Ovary (tissue), 10 donors: ENCODE measurements at places on chromosomes 7 and 10. TPM values are rescaled to one million over a fixed set of nuclear protein-coding genes. Genes with fewer than 3 reads are reported as not detected.

IFIT2 gene
- 10.0 TPM for total RNA-seq

PAPSS2 gene
- total RNA-seq, result 33.2 TPM

CCDC146 gene
- total RNA-seq, result 37.3 TPM

ATP6V0A4 gene
- total RNA-seq, result not detected

PRSS37 gene
- not detected for total RNA-seq

PWWP2B gene
- total RNA-seq, result 26.0 TPM

PVRIG gene
- 1.7 TPM for total RNA-seq

LBX1 gene
- total RNA-seq, result not detected

NRF1 gene
- total RNA-seq, result 20.6 TPM

GJC3 gene
- 0.22 TPM for total RNA-seq

SLC39A12 gene
- not detected for total RNA-seq

ZNF789 gene
- 10.4 TPM for total RNA-seq

- H3K4me3 ChIP-seq, result no peak overlapping the region
- no peak for DNase-seq
- H3K36me3 ChIP-seq, result no peaks in the 10 kb centered on the region
- no peak overlapping the region for H3K27ac ChIP-seq
- H3K27me3 ChIP-seq, result no peaks in the 10 kb centered on the region
These were observed 3.5 kb upstream of the SNX8 start for GRCh38 chr7:2317556-2318293.

- H3K4me3 ChIP-seq, result no peak overlapping the region
- DNase-seq, result no peak
- H3K27ac ChIP-seq, result no peak overlapping the region
- H3K27me3 ChIP-seq, result no peaks in the 10 kb centered on the region
- H3K4me1 ChIP-seq, result peaks cover 1% of the 10 kb centered on the region
These were observed 251.9 kb upstream of the FOXK1 start for GRCh38 chr7:4430227-4430626.

- no peaks in the 10 kb centered on the region for H3K36me3 ChIP-seq
- H3K4me3 ChIP-seq, result no peak overlapping the region
- H3K4me1 ChIP-seq, result no peaks in the 10 kb centered on the region
- no peaks in the 10 kb centered on the region for H3K27me3 ChIP-seq
- H3K27ac ChIP-seq, result no peak overlapping the region
These were observed 25.0 kb upstream of the CNNM1 start for GRCh38 chr10:99303899-99304861.

- no peak for DNase-seq
- no peak overlapping the region for H3K27ac ChIP-seq
- H3K4me3 ChIP-seq, result no peak overlapping the region
- no peaks in the 10 kb centered on the region for H3K36me3 ChIP-seq
- no peaks in the 10 kb centered on the region for H3K4me1 ChIP-seq
These were observed 84.0 kb upstream of the PPP1R17 start for GRCh38 chr7:31603046-31603445.

GRCh38 chr10:17101257-17101909 lies 28.2 kb downstream of the CUBN start:
- no peaks in the 10 kb centered on the region for H3K36me3 ChIP-seq
- no peaks in the 10 kb centered on the region for H3K27me3 ChIP-seq
- H3K4me3 ChIP-seq, result no peak overlapping the region
- H3K4me1 ChIP-seq, result no peaks in the 10 kb centered on the region

GRCh38 chr10:75436896-75437295 lies 5.5 kb downstream of the LRMDA start:
- H3K4me1 ChIP-seq, result peaks cover 3% of the 10 kb centered on the region
- H3K27me3 ChIP-seq, result no peaks in the 10 kb centered on the region
- DNase-seq, result no peak
- no peaks in the 10 kb centered on the region for H3K36me3 ChIP-seq
- H3K27ac ChIP-seq, result no peak overlapping the region

- H3K27me3 ChIP-seq, result no peaks in the 10 kb centered on the region
- no peak for DNase-seq
- H3K4me3 ChIP-seq, result no peak overlapping the region
- H3K4me1 ChIP-seq, result no peaks in the 10 kb centered on the region
- H3K27ac ChIP-seq, result no peak overlapping the region
These were observed 662.7 kb upstream of the POT1 start for GRCh38 chr7:125592331-125592730.

DNA sequence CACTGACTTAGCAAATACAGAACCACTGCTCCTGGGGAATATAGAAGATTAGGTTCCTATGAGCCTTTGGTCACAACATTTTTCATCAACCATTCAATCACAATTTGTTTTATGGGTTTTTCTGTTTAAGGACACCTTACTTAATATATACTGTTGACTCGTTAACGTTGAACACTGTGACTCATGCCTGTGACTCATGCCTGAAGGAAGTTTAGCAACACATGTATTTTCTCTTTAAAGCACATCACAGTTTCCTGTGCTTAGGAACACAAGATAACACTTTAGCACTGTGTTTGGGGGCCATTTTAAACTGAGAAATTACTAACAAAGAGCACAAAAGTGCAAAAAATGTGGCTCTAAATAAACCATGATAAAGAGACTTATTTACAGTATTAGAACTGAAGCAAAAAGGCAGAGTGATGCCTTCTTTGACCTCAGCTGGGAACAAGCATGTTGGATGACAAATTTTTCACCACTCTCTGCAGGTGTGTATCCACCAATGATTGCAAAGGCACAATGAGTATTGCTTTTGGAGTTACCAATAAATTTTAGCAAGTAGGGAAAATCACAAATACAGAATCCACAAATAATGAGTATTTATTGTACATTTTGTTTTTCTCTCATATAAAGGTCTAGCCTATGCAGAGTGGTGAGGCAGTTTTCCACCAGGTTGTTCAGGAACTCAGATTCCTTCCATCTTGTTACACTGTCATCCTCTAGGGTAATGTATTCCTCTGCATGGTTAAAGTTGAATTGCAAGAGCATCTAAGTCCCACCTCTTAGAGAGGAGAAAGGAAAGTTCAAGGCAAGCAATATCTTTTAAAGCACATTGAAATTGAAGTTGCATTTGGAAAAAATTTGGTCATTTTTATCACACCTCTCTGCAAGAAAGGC lies 7.3 kb downstream of the FGFBP3 start:
- DNase-seq, result no peak
- no peaks in the 10 kb centered on the region for H3K36me3 ChIP-seq
- no peaks in the 10 kb centered on the region for H3K4me1 ChIP-seq
- no peak overlapping the region for H3K27ac ChIP-seq
- H3K4me3 ChIP-seq, result no peak overlapping the region
- no peaks in the 10 kb centered on the region for H3K27me3 ChIP-seq

- H3K27ac ChIP-seq, result peak overlapping the region; percentile 84
- H3K4me3 ChIP-seq, result peak overlapping the region; percentile 69
- no peaks in the 10 kb centered on the region for H3K36me3 ChIP-seq
These were observed 4.5 kb downstream of the DEPP1 start for GRCh38 chr10:44974082-44974627.

GRCh38 chr10:130743751-130744271 lies 567.7 kb downstream of the TCERG1L start:
- H3K4me1 ChIP-seq, result no peaks in the 10 kb centered on the region
- H3K27ac ChIP-seq, result no peak overlapping the region
- no peak overlapping the region for H3K4me3 ChIP-seq
- H3K36me3 ChIP-seq, result no peaks in the 10 kb centered on the region
- peak; percentile 13 for DNase-seq
- H3K27me3 ChIP-seq, result no peaks in the 10 kb centered on the region

DNA sequence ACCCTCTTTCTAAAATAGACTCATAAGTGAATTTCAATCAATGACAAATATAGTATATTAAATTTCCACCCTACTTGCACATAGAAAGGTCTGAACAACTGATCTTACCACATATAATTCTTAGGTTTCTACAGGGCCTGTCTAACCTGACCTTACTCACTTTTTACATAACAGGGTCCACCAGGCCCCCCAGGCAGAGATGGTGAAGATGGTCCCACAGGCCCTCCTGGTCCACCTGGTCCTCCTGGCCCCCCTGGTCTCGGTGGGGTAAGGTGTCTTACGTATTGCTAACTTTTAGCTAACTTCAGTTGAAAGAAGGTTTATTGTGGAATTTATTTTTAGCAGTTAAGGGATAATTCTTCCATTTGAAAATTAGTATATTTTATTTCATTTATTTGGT lies 5.3 kb downstream of the COL1A2 start:
- no peaks in the 10 kb centered on the region for H3K36me3 ChIP-seq
- no peak overlapping the region for H3K27ac ChIP-seq
- H3K4me1 ChIP-seq, result peaks cover 3% of the 10 kb centered on the region
- no peak for DNase-seq

- peak overlapping the region; percentile 53 for H3K27ac ChIP-seq
- no peak for DNase-seq
- H3K4me1 ChIP-seq, result peaks cover 23% of the 10 kb centered on the region
- no peak overlapping the region for H3K4me3 ChIP-seq
These were observed 11.0 kb downstream of the CALHM2 start for GRCh38 chr10:103441206-103441605.

GRCh38 chr7:137434946-137435345 lies 91.4 kb upstream of the PTN start:
- H3K4me1 ChIP-seq, result no peaks in the 10 kb centered on the region
- H3K36me3 ChIP-seq, result no peaks in the 10 kb centered on the region
- no peak overlapping the region for H3K4me3 ChIP-seq
- no peaks in the 10 kb centered on the region for H3K27me3 ChIP-seq
- no peak for DNase-seq
- H3K27ac ChIP-seq, result no peak overlapping the region

GRCh38 chr7:27685209-27685608 lies 22.5 kb upstream of the HIBADH start:
- no peaks in the 10 kb centered on the region for H3K27me3 ChIP-seq
- no peak for DNase-seq
- H3K4me1 ChIP-seq, result no peaks in the 10 kb centered on the region
- no peaks in the 10 kb centered on the region for H3K36me3 ChIP-seq
- no peak overlapping the region for H3K4me3 ChIP-seq

DNA sequence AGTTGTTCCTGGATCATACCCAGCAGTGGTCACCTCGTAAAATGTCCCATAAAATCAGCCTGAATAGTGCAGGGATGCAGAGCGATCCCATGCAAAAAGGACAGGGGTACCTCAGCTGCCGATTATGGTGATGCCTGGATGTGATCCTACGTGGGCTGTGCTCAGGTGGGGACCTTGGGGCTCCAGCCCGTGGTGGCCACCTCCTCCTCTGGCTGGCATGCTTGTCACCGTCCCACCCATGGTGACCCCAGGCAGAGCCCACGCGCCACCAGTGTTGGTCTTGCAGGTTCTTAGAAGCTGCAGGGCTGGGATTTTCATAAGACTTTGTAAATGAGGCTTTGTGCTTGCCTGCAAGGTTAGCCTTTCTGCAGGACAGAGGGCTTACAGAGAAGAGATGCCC lies 97.2 kb downstream of the GLRX3 start:
- no peaks in the 10 kb centered on the region for H3K27me3 ChIP-seq
- no peak overlapping the region for H3K27ac ChIP-seq
- no peaks in the 10 kb centered on the region for H3K36me3 ChIP-seq
- DNase-seq, result no peak
- H3K4me3 ChIP-seq, result no peak overlapping the region

DNA sequence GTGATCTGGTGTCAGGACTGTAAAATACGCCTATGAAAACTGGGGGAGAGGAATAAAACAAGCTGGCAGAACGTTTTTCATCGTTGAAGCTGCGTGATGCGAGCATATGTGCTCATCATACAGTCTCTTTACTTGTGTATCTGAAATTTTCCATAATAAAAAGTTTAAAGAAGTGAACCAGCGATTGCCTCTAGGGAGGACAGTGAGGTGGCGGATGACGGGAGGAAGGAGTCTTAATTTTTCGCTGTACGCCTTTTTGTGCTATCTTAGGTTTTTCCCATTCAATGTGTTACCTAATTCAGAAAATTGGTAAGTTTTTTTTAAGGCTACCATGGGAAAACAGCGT lies 891 bp upstream of the WAPL start:
- H3K4me3 ChIP-seq, result peak overlapping the region; percentile 98
- no peak for DNase-seq
- H3K27ac ChIP-seq, result no peak overlapping the region
- H3K36me3 ChIP-seq, result no peaks in the 10 kb centered on the region
- H3K27me3 ChIP-seq, result no peaks in the 10 kb centered on the region

DNA sequence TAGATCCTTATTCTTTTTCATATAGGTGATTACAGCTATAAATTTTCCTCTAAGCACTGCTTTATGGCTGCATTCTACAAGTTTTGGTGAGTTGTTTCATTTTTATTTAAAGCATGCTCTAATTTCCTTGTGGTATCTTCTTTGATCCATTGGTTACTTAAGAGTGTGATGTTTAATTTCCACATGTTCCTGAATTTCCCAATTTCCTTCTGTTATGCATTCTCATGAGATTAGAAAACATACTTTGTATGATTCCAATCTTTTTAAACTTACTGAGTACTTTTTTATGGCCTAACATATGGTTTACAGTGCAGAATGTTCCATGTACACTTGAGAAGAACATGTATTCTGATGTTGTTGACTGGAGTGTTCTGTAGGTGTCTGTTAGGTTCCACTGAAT lies 53.4 kb downstream of the MYL10 start:
- H3K36me3 ChIP-seq, result no peaks in the 10 kb centered on the region
- H3K27ac ChIP-seq, result no peak overlapping the region
- no peaks in the 10 kb centered on the region for H3K27me3 ChIP-seq
- no peak for DNase-seq

DNA sequence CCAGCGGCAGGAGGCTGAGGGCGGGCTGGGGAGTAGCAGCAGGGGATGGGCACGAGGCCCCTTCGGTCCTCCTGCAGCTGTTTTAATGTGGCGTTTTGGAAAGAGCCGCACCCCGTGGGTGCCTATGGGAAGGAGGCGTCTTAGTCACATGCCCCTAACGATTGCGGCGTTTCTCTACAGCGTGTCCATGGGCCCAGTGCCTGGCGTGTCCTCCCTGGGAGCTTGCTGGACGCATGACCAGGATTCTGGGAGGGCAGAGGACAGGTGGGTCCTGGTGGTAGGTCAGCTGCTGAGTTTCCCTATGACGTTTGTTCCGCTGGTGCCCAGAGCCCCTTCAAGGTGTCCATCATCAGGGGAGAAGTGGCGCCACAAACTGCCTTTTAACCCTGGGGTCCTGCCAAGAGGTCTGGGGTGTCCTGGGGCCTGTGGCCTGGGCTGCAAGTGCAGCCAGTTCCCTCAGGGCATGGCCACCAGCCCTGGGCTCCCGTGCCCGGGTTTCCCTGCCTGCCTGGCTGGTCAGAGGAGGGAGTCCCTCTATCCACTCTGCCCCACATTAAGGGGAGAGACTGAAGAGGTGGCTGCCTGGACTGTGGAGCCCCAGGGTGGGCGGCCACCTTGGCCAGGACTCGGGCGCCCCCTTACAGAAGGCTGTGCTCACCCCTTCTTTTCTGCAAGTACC lies 48.7 kb downstream of the PWWP2B start:
- H3K27me3 ChIP-seq, result no peaks in the 10 kb centered on the region
- peaks cover 6% of the 10 kb centered on the region for H3K4me1 ChIP-seq
- H3K36me3 ChIP-seq, result no peaks in the 10 kb centered on the region
- no peak for DNase-seq
